ENCODE measurements at places on chromosomes 7 and 10. TPM values are rescaled to one million over a fixed set of nuclear protein-coding genes. Genes with fewer than 3 reads are reported as not detected.

Gene FAM237B
- total RNA-seq: not detected

Gene SPDYE8
- total RNA-seq: not detected

Gene GNAI1
- 7.2 TPM for total RNA-seq

Gene ELFN1
- 0.13 TPM for total RNA-seq

Gene GPR146
- not detected for total RNA-seq

Gene CALHM1
- total RNA-seq: not detected

Gene FKBP6
- total RNA-seq: not detected

DNA sequence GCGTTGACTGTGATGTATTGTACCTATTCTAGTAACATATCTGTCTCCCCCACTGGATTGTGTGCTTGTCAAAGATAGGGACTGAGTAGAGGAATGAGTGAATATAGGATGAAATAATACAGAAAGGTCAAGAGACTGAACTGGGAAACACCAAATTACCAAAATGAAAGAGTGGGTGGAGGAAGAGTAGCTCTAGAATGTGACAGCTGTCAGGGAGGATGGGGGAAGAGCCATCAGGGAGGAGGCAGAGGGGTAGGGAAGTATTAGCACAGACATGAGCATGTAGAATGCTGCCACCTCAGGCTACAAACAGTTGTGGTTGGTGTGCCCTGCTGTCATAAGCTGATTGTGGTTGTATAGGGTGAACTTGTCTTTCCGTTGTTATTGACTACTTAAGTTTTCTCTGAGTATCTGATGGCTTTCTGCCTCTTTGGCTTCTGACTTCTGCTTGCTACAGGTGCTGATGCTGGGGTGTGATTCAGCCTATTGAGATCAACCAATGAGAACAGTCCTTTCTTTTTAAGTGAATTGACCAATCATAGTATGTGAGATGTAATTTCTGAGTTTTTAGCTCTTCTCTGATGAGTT, 5.6 kb downstream of the CCSER2 start:
- peak; percentile 49 for DNase-seq

DNA sequence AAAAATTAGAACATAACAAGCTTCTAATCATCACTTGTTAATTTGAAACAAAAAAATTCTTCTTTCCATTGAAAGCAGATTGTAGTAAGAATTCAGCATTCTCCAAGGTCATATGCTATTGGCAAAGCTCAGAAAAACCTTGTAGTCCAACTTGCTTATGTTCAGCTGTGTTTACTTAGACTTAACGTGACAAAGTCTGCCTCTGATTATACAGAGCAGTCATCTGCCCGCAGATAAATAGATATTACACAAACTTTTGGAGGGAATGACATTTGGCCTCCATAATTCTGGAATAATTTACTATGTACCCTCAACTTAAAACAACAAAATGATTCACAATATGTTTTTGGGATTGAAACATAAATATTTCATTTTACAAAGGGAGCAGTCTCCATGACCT, 45.8 kb downstream of the MKX start:
- no peak for DNase-seq

DNA sequence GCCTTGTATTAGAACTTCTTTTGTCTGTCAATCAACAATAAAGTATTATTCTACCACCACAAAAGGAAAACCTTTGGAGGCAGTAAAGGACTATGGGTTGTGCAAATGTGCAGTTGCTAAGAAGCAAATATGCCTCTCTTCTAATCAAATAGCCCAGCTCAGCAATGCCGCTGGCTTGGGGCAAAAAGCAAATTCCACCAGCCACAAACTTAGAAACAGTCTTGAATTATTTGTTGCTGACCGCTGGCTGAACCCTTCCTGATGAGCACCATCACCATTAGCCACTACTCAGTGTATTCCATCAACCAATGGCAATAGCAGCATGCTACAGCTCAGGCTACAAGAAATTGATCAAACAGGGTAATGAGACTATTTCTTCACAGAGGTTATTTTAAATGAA, 51.0 kb downstream of the SKAP2 start:
- no peak for DNase-seq

DNA sequence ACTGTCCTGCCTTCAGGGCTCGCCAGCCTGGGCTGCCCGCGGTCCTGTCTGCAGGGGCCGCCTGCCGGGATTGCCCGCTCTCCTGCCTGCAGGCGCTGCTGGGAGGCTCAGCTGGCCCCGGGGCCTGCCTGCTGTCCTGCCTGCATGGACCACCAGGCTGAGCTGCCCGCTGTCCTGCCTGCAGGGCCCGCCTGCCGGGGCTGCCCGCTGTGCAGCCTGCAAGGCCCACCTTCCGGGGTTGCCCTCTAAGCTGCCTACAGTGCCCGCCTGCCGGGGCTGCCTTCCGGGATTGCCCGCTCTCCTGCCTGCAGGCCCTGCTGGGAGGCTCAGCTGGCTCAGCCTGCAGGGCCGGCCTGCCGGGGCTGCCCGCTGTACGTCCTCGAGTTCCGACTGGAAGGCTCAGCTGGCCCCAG, 164.4 kb downstream of the GLRX3 start:
- DNase-seq: no peak

- no peak for DNase-seq
Measured at GRCh38 chr10:3873728-3874461, 88.9 kb upstream of the KLF6 start.

DNA sequence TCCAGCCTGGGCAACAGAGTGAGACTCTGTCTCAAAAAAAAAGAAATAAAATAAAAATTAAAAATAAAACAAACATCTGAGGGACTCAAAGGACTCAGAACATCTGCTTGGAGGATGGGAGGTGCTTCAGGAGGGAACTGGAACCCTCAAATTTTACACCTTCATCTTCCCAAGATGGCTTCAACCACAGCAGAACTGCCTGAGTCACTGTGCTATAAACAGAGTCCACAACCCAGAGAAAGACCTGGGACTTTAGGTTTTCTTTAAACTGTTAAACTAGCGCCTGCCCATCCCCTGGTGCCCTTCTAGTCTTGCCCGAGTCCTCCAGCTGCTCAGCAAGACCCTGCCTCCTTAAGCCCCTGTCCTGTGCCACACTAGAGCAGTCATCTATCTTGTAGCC, 40.8 kb downstream of the RGS10 start:
- DNase-seq: no peak

- no peak for DNase-seq
Measured at GRCh38 chr10:92492748-92493240, 81.1 kb downstream of the IDE start.

DNA sequence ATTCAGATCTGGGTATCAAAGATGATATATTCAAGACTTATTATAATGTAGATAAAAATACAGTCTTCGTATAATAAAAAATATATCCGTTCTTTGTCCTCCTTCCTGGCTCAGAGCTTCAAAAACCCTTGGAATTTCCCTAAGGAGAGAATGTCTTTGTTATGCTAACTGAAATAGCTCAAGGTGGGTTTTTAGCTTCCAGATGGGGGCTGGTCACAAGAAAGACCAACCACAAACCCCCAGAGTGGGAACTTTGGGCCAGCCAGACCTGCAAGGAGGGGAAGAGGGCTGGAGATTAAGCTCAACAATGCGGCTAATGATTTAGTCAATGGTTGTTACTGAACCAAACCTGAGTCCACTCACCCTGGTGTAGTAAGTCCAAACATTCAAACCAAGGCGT, 196.4 kb downstream of the SDHAF3 start:
- no peak for DNase-seq

DNA sequence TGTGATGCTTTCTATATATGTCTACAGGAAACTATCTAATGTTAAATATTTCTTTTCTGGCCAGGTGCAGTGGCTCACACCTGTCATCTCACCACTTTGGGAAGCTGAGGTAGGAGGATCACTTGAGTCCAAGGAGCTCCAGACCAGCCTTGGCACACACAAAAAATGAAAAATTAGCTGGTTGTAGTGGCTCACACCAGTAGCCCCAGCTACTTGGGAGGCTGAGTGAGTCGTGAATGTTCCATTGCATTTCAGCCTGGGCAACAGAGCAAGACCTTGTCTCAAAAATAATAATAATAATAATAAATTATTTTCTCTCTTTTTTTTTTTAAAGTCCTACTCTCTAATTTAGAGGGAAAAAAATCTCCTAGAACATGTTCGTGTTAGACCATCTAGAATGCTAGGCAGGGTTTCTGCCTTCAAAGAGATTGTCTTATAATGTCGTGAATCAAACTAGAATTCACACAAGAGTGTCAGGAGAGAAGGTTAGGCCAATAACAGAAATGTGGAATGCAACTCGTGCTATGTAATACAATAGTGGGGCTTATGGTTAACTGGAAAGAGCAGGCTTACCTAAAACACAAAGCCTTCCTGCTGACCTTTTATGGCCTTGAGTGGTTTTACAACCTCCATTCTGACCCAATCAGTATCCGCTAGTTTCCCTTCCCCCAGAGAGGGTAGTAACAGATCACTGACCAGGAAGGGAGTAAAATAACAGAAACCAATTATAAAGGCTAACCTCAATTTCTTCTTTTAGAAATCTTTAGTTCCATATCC, 46.3 kb downstream of the MYOF start:
- no peak for DNase-seq

GRCh38 chr7:155738104-155738503, 74.2 kb downstream of the SHH start:
- no peak for DNase-seq

- DNase-seq: no peak
Measured at GRCh38 chr7:37028909-37029440, 304.7 kb upstream of the AOAH start.

GRCh38 chr10:103747193-103747865, 108.0 kb downstream of the SH3PXD2A start:
- no peak for DNase-seq

GRCh38 chr10:7255517-7255916, 155.3 kb downstream of the SFMBT2 start:
- DNase-seq: no peak

DNA sequence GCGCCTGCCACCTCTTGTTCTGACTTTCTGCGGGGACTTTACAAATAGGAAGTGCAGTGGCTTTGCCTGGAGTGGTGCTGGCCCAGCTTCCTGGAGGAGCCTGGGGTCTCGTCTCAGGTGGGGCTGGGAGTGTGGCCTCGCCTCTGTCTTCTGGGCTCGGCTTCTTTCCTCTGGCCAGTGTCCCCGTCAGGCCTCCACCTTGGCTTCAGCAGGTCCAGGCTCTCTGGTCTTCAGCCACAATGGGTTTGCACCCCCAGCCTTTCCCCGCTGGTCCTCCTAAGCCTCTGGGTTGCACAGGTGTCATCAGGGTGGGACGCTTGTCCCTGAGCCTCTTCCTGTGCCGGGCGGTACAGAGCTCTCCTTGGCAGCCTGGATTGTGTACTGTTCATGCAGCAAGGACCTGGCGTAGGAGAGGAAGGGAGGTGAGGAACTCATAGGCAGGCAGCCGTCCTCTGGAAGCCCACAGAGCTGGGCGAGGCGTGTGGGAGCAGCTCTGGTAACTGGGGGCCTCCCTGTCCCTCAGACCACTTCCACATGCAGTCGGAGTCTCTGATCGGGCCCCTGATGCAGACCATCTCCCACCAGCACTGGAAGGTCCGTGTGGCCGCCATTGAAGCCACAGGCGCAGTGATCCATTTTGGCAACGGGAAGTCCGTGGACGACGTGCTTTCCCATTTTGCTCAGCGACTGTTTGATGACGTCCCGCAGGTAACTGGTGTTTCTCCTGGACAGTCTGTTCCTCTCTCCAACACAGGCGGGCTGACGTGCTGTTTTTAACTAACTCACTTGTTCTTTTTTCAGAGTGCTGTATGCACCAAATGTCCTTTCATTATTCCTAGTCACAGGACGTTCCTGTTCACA, 2.3 kb upstream of the PRKAR1B start:
- DNase-seq: no peak

DNA sequence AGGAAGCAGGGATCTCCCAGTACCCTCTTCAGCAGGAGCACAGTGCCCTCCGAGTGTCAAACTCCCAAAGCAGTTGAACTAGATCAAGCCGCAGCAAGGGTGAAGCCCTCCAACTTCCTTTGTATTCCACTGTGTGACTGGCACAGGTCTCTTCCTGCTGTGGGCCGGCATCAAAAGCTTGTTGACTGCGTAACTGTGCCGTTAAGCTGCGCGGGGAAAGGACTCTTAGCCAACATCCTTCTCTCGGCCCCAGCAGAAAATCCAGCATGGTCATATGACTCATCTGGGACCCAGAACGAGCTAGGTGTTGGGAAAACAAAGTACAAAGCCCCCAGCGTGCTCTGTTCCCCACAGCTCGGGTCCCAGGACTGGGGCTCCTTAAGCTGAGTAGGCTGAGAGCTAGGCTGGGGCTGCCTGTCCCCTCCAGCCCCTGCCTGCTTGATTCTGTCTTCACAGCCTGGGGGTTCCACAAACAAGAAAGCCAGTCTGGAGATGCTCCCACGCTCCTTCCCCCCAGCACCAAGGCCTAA, 52.2 kb downstream of the COL17A1 start:
- DNase-seq: no peak
